ENCODE measurements at places on chromosomes 7 and 10.

GRCh38 chr10:63120554-63120953 is 12.6 kb upstream of the NRBF2 start:
- peak; percentile 40 for DNase-seq

GRCh38 chr7:120201290-120201689 is 71.7 kb upstream of the KCND2 start:
- no peak for DNase-seq

- no peak for DNase-seq
These were observed 16.5 kb upstream of the TLX1 start for GRCh38 chr10:101114646-101115045.

- no peak for DNase-seq
These were observed 25.6 kb downstream of the HIPK2 start for GRCh38 chr7:139752148-139752547.

DNA sequence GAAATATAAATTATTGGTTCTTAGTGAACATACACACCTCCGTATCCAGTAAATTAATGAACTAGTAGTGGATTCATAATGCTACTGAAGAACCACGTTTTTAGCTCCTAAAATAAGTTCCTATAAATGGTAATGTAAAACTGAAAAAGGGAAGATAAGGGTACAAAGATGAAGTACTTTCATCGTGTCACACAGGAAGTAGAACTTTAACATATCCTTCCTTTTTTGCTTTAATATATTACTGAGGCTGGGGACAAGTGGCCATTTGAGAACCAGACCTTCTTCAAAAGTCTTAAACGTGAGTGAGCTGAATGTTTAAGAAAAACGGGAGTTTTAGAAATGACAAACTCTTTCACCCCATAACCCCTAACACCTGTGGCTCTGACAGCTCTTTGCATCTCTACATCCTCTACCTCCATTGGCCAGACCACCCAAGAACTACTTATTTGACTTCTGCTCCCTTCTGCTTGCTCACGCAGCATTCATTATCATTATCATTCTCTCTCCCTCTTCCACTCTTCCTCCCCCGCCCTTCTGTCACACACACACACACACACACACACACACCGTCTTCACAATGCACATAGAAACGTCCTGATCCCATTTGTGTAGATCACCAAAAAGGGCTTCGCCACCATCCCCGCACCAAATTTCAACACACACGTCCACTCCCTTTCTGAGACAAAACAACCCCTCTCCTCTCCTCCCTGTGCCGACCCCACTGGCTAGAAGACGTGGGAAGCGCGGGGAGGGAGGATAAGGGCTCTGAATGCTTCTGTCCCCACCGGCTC is 677 bp downstream of the SKAP2 start:
- DNase-seq, result no peak

DNA sequence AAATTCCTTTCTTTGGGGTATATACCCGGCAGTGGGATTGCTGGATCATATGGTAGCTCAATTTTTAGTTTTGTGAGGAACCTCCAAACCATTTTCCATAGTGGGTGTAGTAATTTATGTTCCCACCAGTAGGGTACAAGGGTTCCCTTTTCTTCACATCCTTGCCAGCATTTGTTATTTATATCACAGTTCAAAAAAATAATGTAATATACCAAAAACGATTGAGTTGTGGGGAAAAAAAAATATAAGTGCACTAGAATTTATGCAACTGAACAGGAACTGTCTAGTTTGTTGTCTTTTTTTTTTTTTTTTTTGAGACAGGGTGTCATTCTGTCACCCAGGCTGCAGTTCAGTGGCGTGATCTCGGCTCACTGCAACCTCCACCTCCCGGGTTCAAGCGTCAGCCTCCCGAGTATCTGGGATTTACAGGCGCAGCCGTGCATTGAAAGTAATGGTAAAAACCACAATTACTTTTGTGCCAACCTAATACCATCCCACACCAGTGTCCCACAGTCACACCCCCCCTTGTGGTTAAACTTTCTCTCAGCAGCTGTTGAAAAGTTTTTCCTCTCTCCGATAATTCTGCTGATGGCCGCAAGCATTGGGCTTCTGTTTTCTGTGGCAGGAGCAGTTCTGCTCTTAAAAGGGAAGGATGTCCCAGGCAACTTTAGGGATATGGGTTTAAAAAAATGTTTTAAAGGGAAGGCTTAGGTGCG is 6.8 kb upstream of the LAT2 start:
- no peak for DNase-seq

GRCh38 chr7:51292596-51292995 is 24.0 kb downstream of the COBL start:
- no peak for DNase-seq

GRCh38 chr10:117609796-117610170 is 67.2 kb downstream of the EMX2 start:
- DNase-seq, result no peak

DNA sequence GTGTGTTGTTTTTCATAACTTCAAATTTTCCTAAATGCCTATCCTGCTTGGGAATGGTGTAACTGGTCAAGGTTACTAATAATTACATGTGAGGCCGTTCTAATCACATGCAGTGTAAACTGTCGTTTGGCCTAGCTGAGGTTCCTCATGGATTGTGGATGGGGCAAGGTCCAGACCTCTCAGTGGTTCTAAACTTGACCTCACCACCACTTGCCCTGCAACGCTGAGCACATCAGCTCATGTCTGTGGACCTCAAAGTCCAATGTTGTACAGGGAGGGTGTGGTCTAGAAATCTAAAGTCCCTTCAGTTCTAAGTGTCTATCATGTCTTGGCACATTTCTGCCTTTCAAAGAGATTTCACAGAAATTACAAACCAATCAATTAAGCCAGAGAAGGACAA is 15.6 kb downstream of the RBP3 start:
- DNase-seq, result no peak

DNA sequence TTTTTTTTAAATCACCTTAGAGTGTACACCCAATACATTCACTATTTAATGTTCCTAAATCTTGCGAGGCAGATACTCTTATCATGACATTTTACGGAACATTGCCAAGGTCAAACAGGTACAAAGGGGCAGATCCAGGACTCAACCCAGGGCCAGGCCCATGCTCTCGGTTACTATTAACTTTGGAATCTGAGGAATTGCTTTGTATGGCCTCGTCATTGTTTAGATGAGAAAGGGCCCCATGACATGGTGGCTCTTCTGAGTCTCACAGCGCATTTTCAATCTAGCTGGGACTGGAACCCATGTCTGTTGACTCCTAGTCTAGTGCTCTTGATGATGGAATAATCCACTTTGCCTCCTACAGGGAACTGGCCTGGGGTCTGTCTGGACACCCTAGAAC is 59.1 kb downstream of the GATA3 start:
- DNase-seq, result no peak

DNA sequence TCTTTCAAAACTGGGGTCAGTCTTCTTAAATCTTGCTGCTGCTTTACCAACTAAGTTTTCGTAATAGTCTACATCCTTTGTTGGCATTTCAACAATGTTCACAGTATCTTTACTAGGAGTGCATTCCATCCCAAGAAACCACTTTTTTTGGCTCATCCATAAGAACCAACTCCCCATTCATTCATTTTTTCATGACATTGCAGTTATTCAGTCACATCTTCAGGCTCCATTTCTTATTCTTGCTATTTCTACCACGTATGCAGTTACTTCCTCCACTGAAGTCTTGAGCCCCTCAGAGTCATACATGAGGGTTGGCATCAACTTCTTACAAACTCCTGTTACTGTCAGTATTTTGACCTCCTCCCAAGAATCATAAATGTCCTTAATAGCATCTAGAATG is 392.3 kb downstream of the DGKB start:
- no peak for DNase-seq

- no peak for DNase-seq
These were observed 21.8 kb downstream of the LRRC72 start for GRCh38 chr7:16548428-16548827.

GRCh38 chr10:97012470-97012869 is 173.3 kb downstream of the SLIT1 start:
- no peak for DNase-seq

GRCh38 chr7:36260481-36260880 is 107.4 kb downstream of the EEPD1 start:
- DNase-seq, result no peak

GRCh38 chr7:2575733-2576340 is 17.1 kb downstream of the IQCE start:
- peak; percentile 57 for DNase-seq

GRCh38 chr7:107396990-107397389 is 72.9 kb upstream of the GPR22 start:
- DNase-seq, result no peak

GRCh38 chr7:130891254-130892094 is 157.5 kb upstream of the KLF14 start:
- peak; percentile 64 for DNase-seq

- no peak for DNase-seq
These were observed 299.4 kb upstream of the VSTM2A start for GRCh38 chr7:54242776-54243175.
